ENCODE measurements at places on chromosomes 4 and X.

- peak; percentile 41 for DNase-seq
These were observed 55.4 kb upstream of the ESX1 start for GRCh38 chrX:104310090-104310489.

- no peak for DNase-seq
These were observed 5.0 kb upstream of the SLAIN2 start for GRCh38 chr4:48336146-48336870.

DNA sequence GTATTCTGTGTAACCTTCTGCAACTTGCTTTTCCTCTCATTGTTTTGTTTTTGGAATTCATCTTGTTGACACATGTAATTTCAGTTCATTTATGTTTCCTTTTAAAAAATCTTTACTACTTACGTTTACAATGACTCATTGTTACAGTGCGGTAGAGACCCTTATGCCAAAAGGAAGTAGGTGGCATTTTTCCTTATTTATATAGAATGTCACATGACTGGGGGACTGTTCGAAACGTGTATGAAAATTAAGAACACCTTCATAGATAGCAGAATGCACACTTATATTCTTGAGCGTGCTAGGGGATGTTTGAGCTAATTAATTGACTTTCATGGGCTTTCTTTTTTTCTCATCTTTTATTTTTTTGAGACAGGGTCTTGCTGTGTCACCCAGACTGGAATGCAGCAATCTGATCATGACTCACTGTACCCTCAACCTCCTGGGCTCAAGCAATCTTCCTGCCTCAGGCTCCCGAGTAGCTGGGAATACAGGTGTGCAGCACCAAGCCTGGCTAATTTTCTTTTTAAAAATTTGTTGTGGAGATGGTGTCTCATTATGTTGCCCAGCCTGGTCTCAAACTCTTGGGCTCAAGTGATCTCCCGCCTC, 7.3 kb downstream of the REPS2 start:
- peak; percentile 46 for DNase-seq

DNA sequence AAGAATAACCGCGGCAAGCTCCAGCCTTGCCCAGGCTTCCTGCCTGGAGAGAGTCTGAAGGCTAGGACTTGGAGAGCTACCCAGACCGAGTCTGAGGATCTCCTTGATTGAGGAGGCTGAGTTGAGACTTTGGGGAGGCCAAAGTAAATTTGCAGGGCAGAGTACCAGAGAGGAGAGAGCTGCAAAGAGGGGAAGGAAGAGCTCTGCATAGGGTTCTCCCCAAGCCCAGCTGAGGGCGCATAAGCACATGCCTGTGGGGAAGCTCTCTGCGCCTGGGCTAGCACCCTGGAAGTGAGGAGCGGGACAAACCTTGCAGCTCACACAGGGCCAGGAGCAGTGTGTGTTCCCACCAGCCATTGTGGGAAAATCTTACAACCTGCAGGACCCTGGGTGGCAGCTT, 56.1 kb downstream of the FAM193A start:
- no peak for DNase-seq

DNA sequence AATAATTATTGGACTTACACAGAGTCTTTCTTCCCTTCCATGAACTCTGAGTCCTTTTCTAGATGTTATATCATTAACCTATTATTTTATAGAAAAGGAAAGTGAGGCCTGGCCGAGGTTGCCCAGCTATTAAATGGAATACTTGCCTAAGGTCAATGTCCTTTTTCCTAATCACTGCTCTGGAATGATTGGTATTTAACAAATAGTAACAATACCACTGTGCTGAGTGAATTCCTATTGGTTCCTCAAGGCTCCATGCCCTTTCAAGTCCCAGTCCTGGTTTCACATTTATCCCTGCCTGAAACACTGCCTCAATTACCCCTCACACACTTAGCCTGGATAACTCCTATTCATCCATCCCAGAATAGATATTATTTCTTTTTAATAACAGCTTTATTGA, 6.2 kb downstream of the TCEAL9 start:
- DNase-seq, result no peak

- DNase-seq, result no peak
These were observed 9.5 kb upstream of the GABRA2 start for GRCh38 chr4:46399440-46399839.

DNA sequence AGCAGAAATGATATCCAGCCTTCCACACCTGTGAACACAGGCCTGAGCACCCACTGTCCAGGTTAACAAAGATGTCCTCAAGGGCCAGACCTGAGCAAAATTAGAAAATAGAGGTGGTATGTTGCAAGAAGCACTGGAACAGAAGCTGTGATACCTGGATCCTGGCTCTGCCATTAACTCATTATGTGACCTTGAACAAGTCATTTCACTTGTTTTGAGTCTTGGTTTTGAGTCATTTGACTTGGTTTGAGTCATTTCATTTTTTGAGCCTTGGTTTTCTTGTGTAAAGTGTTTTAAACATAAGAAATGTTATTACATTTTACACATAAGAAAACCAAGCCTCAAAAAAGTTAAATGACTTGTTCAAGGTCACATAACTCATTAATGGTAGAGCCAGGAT, 2.9 kb upstream of the NWD2 start:
- DNase-seq, result no peak

DNA sequence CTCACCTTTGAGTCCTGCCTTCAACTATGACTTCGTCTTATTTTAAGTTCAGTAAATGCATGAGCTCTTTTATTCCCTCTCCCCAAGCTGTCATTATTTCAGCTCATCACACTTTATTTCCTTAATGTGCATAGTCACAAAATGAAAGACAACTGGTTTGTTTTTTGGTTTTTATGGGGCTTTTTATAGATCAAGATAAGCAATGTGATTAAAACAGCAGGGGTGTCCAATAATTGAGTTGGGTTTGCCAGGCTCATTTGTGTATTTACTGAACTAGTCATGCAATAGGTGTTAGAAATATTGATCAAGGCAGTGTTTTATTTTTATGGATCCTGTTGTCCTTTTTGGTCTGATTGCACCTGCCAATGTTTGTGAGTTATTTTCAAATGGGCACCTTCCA, 102.2 kb downstream of the FRMPD4 start:
- no peak for DNase-seq

Measured in PC-9 (cell line).